G401 (cell line): ENCODE measurements at places on chromosomes 7 and 10. TPM values are rescaled to one million over a fixed set of nuclear protein-coding genes. Genes with fewer than 3 reads are reported as not detected.
A peak's percentile ranks its signal among the peaks of the same experiment; 100 is the strongest.

GRCh38 chr10:115093776-115094408, 727 bp downstream of the ATRNL1 start:
- DNase-seq, result no peak

DNA sequence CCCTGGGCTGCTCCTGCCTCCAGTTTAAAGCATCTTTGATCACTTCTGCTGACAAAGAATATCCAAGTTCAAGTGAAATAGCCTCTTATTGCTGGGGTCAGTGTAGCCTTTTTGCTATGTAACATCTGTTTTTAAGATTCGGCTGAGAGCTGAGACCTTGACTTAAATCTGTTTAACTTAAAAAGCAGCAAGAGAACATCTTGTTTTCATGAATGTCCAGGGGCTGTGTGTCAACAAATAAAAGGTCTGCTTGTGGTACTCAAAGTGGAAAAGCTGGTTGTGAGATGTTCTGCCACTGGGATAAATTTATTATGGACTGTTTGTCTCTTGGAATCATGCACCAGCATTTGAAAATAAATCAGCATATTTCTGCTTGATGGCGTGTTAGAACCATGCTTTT, 73.2 kb downstream of the CALD1 start:
- DNase-seq, result no peak

DNA sequence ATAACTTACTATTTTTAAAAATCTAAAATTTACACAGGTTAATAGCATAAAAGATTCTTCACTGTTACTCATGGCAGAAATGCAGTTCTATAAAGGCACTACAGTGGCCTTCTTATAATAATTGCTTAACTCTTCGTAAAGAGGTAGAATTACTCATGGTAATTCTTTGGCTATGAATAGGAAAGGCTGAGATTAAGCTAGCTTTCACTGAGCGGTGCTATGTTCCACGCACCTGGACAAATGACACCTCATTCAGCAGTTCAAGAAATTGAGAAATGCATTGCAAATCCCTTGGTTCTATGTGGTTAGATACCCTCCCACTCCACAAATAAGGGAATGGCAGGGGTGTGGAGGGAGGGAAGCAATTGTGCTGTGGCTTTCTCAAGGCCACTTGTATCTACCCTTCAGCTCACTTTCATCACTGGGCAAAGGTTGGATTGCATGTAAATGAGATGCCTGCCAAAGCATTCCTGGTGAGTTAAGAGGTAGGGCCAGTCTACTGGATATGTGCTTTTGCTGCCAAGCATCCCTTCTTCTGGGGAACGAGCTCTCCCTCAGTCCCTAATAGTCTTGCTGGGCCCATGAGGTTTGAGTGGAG, 210.9 kb downstream of the TEX36 start:
- DNase-seq, result no peak

- DNase-seq, result no peak
Observed at GRCh38 chr7:156039971-156040677, 227.9 kb upstream of the SHH start.

DNA sequence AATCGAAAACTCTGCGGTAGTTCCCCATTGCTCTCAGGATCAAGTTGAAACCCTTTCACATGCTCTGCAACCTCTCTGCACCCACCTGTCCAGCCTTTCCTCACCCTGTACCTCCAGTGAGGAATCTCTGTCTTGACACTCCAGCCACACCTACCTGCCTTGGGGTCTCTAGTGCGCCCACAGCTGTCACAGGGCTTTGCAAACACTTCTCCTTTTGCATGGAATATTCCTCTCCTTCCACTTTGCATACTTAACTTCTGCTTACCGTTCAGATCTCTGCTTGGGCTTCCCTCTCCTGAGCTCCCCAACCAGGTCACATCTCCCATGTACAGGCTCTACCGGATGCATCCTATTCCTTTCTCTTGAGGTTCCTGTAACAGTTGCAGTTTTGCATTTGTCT, 6.6 kb upstream of the ZYX start:
- no peak for DNase-seq

- no peak for DNase-seq
Observed at GRCh38 chr10:22365233-22365632, 19.9 kb downstream of the SPAG6 start.

DNA sequence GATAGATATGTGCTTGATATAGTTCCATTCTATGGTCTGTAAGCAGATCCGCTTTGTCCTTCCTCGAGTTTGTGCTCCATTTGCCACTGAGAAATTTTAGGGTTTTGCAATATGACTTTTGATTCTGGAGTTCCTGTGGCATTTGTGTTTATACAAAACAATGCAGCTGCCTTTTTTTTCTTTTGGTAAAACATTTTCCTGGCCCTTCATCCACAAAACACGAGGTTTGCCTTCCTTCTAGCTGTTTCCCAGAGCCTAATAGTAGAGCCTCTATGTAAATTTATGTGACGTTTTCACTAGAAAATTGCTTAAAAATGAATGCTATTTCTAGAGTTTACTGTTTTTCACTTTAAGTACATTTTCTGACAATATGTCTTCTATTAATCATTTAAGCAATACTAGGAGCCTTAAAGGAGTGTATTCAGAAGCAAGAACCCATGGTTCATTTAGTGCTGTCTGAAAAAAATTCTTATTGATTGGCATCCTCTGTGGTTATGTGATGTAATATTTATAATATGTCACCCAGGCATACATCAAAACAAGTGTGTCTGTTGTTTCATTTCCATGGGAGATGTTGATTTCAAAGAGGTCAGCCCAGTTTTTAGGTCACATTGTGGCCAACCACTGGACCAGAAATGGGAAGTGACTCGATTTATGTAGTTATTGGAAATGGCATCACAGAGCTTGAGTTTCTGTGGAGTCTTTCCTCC, 618.3 kb downstream of the LRMDA start:
- no peak for DNase-seq

DNA sequence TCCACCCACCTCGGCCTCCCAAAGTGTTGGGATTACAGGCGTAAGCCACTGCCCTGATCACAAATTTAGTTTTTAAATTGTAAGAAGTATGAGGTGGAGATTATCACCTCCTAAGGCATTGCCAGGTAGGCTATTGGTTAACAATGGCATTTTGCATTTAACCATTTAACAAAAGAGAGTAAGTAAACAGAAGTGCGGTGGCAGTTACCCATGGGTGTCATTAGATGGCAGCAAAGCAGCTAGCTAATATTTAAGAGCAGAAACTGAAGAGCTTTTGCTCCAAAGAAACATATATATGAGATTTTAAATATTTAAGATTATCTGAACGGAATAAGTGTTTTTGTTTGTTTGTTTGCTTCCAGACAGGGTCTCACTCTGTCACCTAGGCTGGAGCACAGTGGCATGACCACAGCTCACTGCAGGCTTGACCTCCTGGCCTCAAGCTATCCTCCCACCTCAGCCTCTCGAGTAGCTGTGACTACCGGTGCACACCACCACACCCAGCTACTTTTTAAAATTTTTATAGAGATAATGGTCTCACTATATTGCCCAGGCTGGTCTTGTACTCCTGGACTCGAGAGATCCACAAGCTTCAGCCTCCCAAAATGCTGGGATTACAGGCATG, 325.5 kb upstream of the C7orf33 start:
- DNase-seq, result peak; percentile 20

GRCh38 chr7:40717242-40717641, 582.4 kb downstream of the SUGCT start:
- DNase-seq, result peak; percentile 32

The ATOH7 gene
- total RNA-seq, result 0.37 and 0.92 TPM in 2 replicates
